BJ (cell line): ENCODE measurements at places on chromosomes 7 and 10.

DNA sequence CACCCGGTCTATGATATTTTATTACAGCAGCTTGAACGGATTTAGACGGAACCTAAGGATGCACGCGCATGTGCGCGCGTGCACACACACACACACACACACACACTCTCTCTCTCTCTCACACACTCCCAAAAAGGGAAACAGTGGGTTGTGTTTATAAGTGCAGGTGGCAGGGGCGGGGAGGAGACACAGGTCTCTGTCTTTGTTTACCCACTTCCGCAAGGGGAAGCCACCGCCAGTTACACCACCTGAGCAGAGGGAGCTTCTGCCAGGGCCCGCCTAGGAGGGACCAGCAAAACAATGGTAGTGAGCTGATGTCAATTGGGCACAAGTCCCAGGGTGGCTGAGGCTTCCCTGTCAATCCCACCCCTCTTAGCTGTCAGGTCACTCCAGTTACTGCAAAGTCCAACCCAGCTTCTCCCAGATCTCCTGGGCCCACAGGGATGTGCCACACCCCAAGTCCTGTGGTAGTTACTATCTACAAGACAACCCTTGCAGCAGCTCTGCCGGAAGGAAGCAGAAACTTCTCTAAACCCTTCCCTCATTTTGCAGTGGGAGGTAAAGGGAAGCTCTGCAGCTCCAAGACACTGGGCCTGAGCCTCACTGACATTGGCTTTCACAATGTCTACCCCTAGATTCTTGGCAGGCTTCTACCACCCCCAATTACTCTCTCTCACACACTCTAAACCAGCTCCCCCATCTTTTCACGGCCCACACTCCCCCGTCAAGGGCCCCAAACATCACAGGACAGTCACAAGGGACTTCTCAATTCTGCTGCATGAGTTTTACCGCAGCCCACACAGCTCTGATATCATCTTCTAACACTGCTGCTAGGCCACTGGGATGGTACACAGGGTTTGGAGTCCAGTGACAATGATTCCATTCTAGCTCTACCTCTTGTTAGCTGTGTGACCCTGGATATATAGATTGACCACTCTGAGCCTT lies 17.6 kb downstream of the ANXA11 start:
- no peak for DNase-seq

DNA sequence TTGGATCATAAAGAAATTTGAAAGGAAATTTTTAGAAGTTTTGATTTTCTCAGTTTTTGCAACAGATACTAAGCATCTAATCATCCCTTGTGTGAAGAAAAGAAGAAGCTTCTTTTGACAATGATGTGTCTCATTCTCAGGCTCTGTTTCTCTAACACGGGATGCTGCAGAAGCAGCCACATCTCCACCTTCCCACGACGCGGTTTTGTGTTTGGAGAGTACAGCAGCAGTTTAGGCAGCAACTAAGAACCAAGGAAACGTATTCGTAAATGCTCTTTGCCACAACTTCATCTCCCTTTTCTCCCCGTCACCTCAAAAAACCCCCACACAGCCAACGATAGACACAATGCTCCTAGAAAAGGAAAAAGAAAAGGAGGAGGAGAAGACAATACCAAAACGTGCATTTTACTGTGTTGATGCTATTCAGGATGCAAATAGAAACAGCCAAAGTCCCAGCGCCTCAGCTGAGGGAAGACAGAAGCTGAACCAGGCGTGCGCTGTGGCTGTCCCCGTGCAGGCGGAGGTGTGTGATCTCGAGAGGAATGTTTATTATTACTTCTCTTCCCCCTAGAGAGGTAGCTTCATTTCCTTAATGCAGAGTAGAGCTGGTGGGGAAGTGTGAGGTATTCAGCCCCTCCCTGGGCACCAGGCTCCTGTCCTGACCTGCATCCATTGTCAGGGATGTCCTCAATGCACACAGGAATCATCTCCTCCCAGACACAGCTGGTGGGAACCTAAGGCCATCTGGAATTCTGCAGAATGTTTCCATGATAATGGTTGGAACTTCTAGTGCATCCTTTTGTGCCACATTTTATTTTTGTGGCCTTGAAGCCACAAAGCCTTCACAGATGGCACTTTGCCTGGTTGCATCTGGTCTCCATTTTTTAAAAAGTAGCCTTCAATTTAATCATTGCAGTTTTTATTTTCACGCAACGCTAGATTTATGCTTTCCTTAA lies 174.6 kb upstream of the KLF6 start:
- DNase-seq = no peak

GRCh38 chr10:9645404-9645803 lies 1372.3 kb upstream of the CELF2 start:
- DNase-seq = no peak

DNA sequence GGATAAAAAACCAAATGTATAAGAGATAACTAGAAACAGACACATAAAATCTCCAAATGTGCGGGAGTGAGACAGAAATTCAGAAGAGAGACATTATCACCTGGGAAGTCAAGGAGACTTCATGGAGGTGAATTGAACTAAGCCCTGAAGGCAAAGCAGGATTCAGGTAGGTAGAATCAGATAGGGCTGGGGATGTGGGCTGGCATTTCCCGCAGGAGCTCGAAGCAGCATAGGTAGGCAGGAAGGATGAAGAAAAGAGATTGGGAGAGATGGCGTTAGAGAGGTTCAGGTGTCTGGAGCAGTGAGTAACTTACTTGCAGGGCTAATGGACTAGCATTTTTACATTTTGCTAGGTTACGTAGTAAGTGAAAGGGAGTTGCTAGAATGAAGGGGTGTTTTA lies 58.2 kb upstream of the NRP1 start:
- no peak for DNase-seq

GRCh38 chr7:93051660-93052059 lies 66.1 kb downstream of the SAMD9 start:
- DNase-seq = no peak

GRCh38 chr7:51476026-51476425 lies 159.4 kb upstream of the COBL start:
- DNase-seq = no peak

GRCh38 chr7:117800406-117800805 lies 72.8 kb downstream of the CTTNBP2 start:
- DNase-seq = no peak

- no peak for DNase-seq
Observed at GRCh38 chr7:28001896-28002295, 178.7 kb downstream of the JAZF1 start.
